CD4-positive, alpha-beta T cell treated with Interleukin-15 for 4 hours (primary cell): ENCODE measurements at places on chromosomes 11 and 22.

DNA sequence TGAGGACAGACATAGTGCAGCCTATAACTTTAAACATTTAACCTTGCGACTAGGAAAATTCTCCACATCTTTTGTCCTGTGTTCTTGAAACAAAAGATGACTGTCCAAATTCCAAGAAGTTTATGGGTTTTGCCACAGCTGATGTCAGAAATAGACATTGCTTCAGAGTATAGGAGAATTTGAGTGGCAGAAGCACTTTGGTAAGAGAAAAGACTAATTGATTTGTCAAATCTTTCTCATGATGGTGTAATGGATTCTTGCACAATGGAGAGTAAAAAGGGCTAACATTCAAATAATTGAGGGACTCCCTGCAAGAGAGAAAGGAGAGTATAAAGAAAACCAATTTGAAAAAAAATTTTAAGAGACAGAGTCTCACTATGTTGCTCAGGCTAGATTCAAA is 25.3 kb downstream of the C11orf58 start:
- DNase-seq: no peak

- no peak for DNase-seq
Measured at GRCh38 chr11:17343907-17344306, 7.7 kb upstream of the NCR3LG1 start.

- no peak for DNase-seq
Measured at GRCh38 chr11:77213029-77213579, 85.1 kb downstream of the MYO7A start.

DNA sequence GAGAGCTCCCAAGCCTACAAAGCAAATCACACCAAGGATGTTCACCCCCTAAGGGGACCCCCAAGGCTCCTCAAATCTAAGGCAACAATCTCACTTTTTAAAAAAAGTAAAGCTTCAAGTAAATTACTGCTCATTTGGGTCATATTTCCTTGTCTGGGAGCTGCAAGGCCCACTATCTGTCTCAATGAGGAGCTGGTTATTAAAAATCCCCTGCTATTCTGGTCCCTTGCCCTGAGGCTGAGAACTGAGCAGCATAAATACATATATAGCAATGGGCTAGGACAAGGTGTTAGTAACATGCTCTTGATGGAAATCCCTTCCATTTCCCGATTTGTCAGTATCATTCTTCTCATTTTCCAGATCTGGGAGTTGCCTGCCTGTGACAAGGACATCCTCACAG is 119.2 kb downstream of the ETS1 start:
- no peak for DNase-seq

DNA sequence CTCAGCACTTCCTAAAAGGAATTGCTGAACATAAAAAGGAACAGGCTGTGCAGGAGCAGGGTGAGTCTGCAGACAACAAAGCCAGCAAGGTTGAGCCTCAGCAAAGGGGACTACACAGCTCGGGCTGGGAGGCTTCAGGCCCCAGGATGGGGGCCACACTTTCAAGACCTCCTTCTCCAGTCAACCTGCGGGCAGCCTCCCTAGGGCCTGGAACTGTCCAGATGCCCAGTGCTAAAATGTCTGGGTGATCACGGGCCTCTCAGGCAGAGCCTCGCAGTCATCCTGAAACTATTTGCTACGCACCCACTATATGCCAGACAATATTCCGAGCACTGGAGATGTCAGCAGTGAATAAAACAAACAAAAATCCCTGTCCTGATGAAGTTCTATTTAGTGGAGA is 3.9 kb upstream of the NEFH start:
- DNase-seq: no peak

DNA sequence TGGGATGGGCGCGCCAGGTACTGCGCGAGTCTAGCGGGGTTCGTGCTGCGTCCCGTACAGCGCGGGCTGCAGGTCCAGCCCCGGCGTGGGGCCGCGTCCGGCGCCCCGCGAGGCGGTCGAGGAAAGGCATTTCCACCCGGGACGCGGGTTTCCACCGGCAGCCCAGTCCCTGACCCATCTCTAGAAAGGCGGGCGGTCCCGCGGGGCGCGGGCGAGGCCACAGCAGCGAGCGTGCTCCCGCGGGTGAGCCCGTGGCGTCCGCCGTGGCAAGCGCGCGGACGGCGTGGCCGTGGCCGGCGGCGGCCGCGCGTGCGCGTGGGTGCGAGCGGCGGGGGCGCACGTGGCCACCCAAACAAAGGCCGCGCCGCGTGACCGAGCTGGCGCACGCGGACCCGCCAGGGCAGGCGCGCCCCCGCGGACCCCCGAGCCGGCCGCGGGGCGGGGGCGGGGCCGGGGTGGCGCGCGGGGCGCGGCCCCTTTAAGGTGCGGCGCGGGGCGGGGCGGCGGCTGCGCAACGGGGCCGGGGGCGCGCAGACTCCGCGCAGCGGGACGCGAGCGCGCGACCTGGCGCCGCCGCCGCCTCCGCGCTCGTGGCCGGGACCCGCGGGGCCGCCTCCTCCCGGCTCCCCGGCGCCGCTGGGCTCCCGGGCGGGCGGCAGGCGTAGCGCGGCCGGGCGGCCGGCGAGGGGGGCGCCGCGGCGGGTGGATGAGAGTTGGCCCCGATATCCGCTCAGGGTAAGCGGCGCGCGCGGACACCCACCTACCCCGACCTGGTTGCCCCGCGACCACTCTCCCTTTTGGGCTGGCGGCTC is 39.3 kb upstream of the CELSR1 start:
- peak; percentile 52 for DNase-seq

DNA sequence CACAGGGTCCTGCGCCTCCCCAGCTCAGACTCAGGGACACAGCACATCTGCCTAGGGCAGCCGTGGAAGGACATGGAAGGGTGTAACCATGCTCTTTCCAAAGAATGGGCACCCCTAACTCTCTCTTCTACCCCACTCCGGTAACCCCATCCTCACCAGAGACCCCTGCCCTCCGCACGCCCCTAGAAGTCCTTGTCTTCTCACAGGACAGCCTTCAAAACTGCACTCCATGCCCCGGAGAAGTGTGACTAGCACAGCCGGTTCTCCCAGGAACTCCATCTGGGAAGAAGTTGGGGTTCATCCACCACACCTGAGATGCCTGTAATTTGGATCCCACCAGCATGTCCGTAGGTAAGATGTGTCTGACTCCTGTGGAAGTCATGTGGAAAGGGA is 25.0 kb downstream of the P2RY2 start:
- no peak for DNase-seq

DNA sequence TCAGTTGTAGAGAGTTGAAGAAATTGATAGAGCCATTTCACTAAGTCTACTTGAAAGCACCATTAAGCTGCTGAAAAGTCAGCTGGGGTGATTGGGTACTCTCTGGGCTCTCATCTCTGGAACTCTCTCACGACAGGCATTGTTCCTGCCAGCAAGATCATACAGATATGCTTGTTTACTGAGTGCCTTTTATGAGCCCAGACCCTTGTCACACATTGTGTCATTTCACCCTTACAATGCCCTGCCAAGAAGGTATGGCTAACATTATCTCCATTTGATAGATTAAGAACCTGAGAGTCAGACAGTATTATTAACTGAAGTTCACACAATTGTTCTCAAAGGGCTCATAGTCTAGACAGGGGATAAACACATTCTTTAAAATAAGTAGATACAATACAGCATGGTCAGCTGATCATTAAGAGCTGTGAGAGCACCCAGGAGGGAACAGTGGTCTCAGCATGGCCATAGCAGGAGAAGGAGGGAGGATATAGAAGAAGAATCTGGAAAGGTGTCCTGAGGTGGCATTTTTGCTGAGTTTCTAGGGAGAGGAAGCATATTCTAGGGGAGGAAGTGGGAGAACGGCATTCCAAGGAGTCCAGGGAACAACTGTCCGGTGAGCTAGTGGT is 580.5 kb downstream of the INSC start:
- DNase-seq: no peak

DNA sequence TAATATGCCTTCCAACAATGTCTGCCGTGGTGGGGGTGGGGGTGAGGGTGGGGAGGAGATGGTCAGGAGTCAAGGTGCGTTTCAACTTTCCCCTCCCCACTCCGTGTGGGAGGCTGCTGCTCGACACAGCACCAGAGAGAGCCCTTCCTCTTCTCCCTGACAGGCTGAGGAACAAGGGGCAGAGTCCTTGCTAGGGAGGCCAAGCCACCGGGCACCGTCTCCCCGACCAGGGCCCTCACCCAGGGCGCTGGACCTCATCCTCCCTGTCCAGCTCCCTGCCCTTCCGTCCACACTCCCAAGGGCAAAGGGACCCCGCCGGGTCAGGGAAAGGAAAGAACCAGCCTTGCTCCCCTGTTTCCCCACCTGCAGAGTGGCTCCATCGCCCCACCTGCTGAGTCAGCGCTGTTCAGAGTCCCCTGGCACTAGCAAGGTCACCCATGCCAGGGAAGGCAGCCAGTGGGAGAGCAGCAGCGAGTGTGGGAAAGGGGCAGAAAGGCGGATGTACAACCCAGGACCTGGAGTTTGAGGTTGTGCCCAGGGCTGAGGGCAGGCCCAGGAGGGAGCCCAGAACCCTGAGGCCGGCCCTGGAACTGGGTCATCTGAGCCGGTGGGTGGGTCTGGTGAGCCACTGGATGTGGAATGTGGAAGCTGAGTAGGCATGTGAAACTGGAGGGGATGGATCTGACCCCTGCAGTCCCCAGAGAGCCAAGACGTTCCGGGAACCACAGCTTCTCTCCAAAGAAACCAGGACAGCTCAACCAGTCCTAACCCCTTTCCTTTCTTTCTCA is 47.2 kb downstream of the BUD13 start:
- no peak for DNase-seq

DNA sequence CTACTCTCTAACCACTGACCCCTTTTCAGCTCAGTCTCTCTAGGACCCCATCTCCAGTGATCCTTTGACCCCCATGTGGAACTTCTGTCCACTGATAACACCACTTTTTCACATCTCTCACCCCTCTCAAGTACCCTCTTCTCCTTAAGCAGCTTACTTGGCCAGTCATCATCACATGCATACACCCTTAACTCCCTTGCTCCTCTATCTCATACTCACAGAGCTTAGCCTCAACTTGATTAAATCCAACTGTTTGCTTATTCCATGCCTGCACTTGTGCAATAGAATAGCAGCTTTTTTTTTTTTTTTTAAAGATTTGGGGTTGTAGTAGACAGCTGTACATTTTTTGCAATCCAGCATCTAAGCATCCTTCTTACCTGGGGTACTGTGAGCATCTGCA is 22.2 kb downstream of the AQP11 start:
- no peak for DNase-seq

- DNase-seq: no peak
Measured at GRCh38 chr11:113249491-113249763, 65.0 kb upstream of the TTC12 start.

DNA sequence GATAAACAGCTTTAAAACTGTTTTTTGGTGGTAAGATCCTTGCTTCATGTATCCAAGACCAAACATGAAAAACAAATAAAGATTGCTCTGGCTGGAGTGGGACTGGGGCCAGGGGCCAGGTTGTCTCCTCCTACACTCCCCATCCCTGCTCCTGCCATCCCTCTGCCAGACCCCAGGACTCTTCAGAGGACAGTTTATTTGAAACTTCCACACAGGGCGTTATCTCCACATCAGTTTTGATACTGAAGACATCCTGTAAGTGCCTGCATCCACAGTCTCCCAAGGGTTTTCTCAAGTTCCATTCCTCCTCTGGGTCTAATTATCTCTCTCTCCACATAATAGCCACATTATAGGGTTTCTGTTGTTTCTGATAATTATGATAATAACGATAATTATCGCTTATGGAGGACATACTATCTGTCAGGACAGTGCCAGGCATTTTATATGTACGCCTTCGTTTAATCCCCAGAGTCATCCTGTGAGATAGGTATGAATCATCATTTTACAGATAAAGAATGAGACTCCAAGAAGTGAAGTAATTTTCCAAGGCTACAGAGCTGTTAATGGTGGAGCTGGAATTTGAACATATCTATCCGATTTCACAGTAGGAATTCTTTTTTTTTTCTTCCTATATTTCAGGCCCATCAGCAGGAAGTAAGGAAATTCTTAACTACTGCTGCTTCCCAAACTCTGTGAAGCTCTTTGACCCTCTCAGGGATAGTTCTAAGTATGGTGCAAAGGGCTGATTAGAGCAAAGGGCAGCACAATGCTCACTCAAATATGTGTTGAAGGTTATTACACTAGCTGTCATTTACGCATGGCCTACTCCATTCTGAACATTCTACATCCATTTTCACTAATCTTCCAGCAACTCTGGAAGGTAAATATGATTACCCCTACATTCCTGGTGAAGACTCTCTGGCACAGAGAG is 488.0 kb upstream of the CCDC90B start:
- no peak for DNase-seq

DNA sequence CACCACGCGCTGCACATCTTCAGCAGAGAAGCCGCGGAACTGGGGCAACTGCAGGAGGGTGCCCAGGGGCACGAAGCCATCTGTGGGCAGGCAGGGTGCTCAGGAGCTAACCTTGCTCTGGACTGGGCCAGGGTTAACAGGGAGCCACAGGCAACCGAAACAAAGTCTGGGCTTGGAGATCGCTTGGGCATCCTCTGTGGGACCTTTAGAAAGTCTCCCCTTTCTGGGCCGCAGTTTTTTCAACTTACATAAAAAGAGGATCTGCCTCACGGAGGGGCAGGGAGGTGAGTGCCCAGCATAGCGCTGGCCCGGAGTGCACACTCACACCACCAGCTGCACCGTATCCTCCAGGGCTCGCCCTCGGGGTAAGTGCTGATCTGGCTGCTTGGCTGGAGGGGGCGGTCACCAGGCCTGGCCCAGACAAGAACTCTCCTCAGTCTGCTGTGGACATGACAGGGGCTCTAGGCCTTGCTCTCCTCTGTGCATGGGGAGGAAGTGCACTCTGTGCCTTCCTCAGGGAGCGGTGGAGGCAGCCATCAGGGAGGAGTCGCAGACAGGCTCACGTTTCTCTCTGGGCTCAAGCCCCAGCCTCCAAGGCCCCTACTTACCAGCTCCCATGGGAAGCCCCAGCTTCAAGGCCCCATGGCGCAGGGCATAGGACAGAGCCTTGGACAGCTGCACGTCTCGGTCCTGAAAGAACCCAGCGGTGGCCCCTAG is 937 bp downstream of the TRPT1 start:
- DNase-seq: no peak

GRCh38 chr11:79342686-79343085 is 98.1 kb downstream of the TENM4 start:
- DNase-seq: no peak

DNA sequence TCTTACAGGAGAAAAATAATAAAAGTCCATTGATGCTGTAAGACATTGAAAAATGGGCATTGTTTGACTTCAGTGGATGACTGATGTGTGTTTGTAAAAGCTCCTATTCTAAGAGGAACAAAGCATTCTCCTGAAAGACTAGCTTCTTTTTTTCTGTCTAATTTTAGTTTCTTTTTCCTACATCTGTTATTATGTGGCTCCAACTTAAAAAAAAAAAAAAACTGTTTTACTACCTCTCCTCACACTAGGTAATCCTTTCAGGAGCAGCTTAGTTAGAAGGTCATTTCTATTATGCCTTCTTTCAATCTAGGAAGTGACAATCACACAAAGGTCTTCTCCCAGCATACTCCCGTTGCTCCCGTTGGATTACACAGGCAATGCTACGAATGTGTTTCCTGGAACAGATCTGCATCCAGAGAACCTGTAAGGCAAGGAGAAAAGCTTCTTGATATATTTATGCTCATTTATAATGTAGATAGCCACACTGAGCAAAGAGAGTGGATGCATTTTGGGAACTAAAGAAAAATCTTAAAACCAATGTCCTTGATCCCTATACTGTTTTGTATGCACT is 595.1 kb upstream of the CCDC179 start:
- DNase-seq: no peak

- DNase-seq: no peak
Measured at GRCh38 chr11:2449548-2450320, 4.9 kb downstream of the KCNQ1 start.

- no peak for DNase-seq
Measured at GRCh38 chr11:114272311-114272710, 23.9 kb upstream of the NNMT start.
